Left lobe of liver (tissue), 2 donors: ENCODE measurements at places on chromosomes 5 and 9.

- no peak for DNase-seq
These were observed 78.3 kb upstream of the ZNF608 start for GRCh38 chr5:124824637-124825158.

DNA sequence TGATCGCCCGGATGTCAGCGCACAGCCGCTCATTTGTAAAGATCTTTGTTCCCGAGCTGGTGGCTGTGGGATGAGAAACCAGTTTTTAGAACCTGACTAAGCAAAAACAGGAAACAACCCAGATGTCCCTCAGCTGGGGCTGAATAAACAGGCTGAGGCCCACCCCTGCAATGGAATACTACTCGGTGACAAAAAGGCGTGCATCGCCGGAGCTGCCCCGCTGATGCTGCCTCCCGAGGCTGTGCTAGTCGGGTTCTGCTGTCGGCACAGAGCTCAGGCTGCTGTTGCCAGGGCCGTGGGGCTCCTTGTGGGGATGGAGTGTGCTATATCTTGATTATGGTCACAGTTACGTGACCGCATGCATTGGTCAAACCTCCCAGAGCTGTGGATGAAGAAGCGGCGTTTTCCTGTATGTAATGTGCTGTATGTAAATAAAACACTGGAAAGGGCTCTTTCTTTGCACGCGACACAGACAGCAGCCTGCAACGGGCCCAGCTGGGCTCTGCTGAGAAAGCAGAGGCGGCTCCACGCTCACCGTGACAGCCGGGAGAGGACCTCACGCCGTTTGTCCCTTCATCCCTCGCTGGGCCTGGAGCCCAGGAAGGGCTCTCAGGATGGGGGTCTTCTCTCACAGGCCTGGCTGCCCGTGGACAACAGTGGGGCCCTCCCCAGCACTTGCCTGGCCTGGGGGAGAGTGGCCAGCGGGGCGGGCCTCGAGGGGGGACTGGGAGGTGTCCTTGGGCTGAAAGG lies 51.5 kb upstream of the RNU6ATAC start:
- DNase-seq = peak; percentile 54

DNA sequence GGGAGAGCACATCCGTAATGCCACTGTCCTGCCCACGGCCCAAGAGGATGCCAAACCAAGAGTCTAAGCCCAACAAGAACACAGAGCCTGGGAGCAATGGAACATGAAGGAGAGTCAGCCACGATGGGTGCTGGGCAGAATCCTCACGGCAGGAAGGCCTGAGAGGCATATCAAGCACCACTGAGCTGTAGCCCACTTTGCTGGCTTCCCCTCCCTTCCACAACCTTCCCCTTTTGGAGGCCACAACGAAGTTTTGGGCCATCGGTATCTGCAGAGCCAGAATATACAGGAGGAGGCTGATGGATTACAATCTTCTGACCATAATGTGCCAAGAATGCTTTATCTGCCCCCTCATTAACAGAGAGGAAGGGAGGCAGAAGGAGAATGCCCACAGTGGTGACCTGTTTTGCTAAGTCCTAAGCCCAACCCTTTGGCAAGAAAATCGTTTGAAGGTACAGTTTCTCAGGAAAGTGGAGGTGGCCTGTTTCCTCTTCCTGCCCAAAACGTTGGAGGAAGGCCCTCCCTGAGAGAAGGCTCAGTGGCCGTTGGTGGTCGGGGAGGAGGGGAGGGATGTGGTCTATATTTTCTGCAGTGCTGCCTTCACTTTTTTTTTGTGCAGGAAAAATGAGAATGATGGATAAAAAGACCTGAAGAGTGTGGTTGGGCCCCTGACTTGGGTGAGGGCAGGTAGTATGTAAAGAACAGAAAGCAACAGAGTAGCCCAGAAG lies 26.2 kb downstream of the MACROH2A1 start:
- DNase-seq = peak; percentile 11

DNA sequence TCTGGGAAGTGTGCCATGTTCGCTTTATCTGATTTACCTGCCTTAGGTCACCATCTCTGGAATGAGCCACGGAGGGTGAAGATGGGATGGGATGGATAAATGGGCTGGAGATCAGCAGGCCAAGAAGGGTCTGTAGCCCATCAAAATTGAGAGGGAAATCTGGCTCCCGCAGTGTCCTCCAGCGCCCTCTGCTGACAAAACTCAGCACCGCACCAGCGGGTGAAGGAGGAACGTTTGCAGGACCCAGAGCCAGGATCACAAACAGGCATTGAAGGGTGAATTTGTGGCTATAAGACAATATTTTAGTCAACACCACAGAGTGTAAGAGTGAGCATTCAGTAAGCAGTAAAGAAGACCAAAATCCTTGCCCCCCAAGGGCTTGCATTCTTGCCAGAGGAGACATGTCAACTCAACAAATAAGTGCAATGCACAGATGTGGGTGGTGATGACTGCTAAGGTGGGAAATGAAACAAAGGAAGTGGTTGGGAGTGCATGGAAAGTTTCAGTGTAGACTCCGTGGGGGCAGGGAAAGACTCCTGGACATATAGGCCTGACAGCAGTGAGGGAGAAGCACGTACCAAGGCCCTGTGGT lies 124.4 kb downstream of the TENT4A start:
- DNase-seq = no peak

DNA sequence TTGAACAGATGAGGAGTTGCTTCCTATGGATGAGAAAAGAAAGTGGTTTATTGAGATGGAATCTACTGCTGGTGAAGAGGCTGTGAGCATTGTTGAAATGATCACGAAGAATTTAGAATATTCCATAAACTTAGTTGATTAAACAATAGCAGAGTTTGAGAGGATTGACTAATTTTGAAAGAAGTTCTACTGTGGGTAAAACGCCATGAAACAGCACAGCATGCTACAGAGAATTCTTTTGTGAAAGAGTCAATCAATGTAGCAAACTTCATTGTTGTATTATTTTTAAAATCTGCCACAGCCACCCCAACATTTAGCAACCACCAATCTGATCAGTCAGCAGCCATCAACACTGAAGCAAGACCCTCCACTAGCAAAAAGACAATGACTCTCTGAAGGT lies 309.1 kb downstream of the SPOCK1 start:
- no peak for DNase-seq

DNA sequence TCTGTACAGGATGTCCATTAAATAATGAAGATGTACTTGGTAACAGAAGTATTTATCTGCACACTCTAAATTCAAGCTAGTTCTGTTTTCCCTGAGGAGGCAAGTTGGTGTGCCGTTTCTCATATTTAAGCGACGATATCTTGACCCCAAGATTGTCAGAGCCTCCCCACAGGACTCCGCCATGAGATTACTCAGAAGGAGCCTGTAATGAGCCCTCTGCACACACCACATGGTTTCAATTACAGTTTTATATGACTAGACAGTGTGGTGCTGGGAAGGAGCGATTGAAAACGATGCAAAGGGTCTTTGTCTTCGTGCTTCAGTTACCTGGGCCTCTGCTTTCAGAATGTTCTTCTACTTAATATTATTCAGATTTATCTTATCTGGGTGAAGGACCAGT lies 840.4 kb upstream of the WWC1 start:
- no peak for DNase-seq
